ENCODE measurements at places on chromosomes 3 and 15.

GRCh38 chr15:99130314-99130713 is 25.4 kb downstream of the SYNM start:
- no peak for DNase-seq

GRCh38 chr3:106827515-106828213 is 549.6 kb upstream of the CCDC54 start:
- peak; percentile 82 for DNase-seq

DNA sequence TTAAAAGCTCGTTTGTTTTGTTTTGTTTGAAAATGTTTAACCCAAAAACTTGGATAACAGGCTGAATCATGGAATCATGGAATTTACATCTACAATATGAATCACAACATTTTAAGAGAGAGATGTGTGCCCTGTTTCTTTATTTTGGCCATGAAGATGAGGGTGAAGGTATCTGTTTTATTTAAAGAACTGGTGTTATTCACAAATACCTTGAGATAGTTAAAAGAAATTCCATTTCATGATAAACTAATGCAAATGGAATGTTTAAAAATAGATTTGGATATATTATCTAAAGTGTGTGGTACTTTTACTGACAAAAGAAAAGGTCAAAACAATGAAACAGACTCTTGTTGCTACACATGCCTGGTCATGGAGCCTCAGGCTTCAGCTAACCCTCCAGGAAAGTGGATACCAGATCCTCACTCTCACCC is 486.0 kb upstream of the CFAP20DC start:
- DNase-seq, result peak; percentile 85

- DNase-seq, result no peak
Measured at GRCh38 chr3:73586190-73586589, 38.6 kb downstream of the PDZRN3 start.

DNA sequence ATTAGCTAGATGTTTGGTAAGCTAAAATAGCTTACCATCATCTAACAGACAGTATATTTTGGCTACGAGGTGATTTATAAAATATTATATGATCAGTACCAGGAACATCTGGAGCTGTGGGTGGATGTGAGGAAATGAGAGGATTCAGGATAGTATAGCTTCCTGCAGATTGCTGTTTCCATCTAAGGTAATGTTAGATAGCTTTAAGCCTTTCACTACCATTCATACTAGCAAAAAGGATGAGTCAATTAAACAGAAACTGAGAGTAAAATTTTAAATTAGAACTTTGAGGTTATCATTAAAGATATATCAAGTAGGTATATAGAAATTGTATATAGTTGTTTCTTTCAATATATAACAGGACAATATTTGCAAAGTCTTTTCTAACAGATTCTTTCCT is 8.0 kb downstream of the ZBTB20 start:
- no peak for DNase-seq

- peak; percentile 24 for DNase-seq
Measured at GRCh38 chr3:5226783-5227182, 39.3 kb downstream of the EDEM1 start.

DNA sequence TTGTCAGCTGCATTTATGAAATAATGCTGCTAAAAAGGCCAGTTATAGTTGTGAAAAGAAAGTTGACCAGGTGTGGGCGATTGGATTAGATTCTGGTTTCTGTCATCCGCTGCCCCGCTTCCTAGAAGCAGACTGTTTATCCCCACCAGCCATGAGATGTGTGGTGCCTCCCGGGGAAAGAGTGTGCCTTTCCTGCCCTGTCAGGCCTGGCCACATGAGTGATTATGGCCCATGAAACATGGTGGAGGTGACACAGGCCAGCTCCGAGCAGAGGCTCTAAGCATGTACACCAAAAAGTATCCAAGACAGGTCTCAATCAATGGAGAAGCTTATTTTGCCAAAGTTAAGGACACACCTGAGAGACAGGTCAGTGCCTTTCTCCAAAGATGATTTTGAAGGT is 85.4 kb upstream of the ABHD2 start:
- no peak for DNase-seq

GRCh38 chr15:64678126-64678819 is 97.1 kb downstream of the RBPMS2 start:
- peak; percentile 62 for DNase-seq

DNA sequence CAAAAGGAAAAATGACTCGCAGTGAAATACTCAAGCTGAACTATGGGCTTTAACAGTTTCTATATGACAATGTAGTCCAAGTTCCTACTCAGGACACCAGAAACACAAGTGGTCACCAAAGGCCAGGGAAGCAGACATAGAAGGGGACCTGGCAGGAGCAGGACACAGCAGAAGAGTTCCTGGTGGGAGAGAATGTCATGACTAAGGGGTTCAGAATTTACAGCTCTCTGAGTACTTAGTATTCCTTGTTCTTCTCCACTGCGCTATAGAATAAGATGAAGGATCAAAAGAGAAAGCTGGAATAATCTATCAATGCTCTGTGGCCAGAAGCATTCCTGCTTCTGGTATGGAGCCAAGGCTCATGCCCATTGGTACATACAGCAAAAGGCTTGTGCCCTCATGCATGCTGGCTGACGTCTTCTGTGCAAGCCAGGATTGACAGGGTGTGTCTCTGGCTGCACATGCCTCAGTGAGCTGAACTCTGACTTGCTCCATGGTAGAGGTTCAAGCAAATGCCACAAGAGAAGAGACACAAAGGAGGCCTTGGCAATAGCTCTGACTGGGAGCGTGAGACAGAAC is 128.7 kb upstream of the SLC2A2 start:
- DNase-seq, result no peak

GRCh38 chr3:21484057-21484827 is 266.8 kb downstream of the ZNF385D start:
- DNase-seq, result peak; percentile 46

DNA sequence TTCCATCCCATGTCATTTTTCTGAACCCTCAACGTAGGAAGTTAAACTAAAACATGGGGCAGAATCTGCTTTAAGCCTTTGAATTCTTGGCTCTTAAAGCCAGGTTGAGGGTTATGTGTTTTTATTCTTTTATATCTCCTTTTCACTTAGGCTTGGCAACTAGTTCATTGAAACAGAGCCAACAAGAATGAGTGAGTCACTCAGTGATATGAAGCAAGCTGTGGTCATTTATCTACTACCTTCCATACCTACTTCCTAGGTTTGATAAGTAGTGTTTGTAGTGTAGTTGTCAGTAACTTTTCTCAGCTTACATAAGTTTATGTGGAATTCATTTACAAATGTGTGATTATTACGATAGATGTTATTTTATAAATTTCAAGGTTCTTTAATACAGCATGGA is 67.4 kb downstream of the SNRPN start:
- peak; percentile 68 for DNase-seq

DNA sequence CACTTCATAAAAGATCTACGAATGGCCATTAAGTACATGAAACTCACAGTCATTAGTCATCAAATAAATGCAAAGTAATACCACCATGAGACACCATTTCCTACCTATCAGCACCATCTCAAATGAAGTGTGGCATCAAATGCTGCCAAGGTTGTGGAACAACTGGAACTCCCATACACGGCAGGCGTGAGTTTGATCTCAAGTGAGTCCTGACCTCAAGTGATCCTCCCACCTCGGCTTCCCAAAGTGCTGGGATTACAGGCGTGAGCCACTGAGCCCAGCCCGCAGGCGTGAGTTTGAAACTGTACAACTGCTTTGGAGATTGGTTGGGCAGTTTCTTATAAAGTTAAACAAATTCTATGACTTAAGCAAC is 28.8 kb upstream of the HDAC11 start:
- peak; percentile 66 for DNase-seq

- no peak for DNase-seq
Measured at GRCh38 chr3:69719587-69720122, 19.6 kb upstream of the MITF start.

DNA sequence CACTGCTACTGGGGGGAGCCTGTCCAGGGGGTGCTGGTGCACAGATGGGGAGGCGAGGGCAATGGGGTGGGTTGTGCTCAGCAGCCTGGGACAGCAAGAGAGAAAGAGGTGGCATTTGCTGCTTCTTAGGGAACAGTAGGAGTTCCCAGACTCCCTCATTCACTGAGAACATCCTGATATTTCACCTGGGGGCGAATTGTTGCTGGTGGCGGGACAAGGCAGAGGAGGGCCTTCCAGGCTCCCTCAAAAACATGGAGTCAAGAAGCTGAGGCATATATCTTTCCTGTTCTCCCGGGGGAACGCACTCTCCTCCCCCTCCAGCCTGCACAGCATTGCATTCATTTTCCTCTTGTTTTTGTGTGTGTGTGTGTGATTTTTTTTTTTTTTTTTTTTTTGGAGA is 65.7 kb downstream of the CDC25A start:
- DNase-seq, result peak; percentile 8

GRCh38 chr15:88341006-88341405 is 84.5 kb upstream of the NTRK3 start:
- DNase-seq, result no peak

- no peak for DNase-seq
Measured at GRCh38 chr3:115415246-115415996, 207.9 kb upstream of the GAP43 start.

GRCh38 chr3:128801779-128802380 is 75.9 kb downstream of the RAB7A start:
- no peak for DNase-seq

Measured in M059J (cell line).